ENCODE measurements at places on chromosomes 3 and 15. TPM values are rescaled to one million over a fixed set of nuclear protein-coding genes. Genes with fewer than 3 reads are reported as not detected.

GRCh38 chr3:123137001-123137400, 64.7 kb upstream of the SEC22A start:
- no peak for DNase-seq

- peak; percentile 56 for DNase-seq
Measured at GRCh38 chr3:38978729-38979128, 73.0 kb downstream of the SCN11A start.

GRCh38 chr3:129016356-129016719, 15.2 kb downstream of the EFCC1 start:
- DNase-seq, result no peak

GRCh38 chr3:160622263-160623045, 54.5 kb upstream of the ARL14 start:
- no peak for DNase-seq

- DNase-seq, result no peak
Measured at GRCh38 chr15:53807501-53807900, 48.0 kb upstream of the WDR72 start.

DNA sequence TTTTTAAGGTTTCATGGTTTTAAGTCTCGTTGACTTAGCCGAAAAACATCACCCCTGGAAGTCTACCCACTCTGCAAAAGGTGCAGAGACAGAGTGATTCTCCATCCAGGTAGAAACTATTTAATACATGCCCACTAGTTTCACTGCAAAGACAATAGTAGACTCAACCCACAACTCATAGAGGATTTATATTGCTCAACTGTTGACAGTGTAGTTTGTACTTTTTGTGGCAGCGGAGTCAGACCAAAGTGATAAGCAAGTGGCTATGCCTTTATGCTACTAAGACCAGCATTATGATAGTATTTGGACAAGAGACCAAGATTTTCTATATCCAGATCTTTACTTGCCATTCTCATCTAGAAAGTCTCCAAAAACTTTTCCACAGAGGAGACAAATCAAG, 98.8 kb upstream of the ZBTB20 start:
- DNase-seq, result no peak

The MED12L gene
- total RNA-seq, result 1.4 TPM

The CYP1A1 gene
- 0.18 TPM for total RNA-seq

The CLSTN2 gene
- total RNA-seq, result 143 TPM

Measured in osteocyte (in vitro differentiated cells).